ENCODE measurements at places on chromosomes 4 and X.

DNA sequence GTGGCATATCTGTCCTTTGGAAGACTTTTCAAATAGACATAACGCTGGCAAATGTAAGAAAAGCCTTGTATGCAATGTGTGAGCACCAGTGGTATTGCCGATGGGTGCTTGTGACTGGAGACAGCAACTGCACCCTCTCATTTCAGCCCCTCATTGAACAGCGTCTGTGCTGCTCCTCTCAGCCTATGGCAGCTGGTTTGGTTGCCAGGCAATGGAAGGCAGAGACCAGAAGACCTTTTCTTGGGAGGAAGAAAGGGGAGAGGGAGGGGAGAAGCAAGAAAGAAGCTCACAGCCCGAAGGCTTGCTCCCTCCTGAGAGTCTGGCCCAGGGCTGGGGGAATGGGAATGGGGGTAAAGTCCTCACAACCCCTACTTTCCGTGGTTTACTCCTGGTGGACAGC, 20.2 kb downstream of the ZCCHC13 start:
- no peak for DNase-seq

DNA sequence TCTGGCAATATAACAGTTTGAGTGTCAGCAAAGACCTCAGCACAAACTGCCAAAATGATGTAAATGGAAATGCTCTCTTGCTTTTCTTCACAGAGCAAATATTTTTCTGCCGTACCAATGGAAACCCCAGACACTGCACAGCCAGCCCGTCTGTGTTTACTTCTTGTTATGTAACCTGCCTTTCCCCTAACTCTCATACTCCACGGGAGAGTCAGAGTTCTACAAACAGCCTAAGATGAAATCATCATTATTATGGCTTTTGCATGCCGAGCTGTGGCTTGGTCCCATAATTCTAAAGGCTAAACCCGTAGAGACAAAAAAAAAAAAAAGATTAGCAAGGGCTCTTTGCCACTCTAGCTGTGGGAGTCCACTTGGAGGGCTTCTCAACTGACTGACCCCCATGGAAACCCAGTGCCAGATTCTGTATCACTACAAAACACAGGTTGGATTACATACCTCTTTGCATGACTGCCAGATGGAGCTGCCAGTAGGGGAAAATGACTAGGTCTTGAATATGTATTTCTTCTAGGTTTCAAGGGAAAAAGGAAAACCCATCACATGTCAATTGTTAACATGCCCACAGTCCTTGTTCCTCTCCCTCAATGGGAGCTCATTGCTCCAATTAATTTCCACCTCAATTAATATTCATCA, 197.2 kb upstream of the CNKSR2 start:
- DNase-seq: no peak

DNA sequence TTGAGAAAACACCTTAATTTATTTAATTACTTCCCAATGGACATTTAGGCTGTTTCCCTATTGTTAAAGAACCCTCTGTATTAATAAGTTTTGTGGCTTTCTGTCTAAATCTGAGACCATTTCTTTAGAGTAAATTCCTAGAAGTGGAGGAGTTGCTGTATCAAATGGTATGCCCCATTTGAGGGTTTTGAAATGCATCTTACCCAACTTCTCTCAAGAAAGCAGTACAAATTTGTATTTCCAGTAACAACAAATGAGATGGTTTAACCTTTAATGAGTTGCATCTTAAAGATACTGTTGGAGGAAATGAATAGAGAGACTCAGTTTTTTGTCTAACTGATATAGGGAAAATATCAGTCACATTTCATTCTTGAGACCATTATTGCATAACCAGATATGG, 70.5 kb upstream of the CBLL2 start:
- DNase-seq: no peak

DNA sequence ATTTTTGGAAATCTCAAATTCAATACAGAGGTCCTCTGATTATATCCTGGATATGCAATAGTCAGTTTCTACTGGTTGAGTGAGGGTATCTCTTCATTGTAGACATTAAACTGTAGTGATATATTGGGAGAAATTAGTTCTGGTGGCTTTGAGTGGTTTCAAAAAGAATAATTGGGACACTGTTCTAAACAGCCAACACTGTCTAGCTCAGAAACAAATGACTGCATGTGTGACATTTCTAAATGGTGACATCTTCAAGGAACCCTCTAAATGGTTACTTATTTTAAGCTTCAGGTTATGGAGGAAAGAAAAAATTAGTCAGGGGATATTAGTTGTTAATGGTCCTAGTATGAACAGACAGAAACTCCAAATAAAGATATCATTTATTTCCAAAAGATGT, 186.2 kb downstream of the LARP7 start:
- no peak for DNase-seq

- DNase-seq: no peak
These were observed 55.3 kb downstream of the STAG2 start for GRCh38 chrX:124016825-124017224.

DNA sequence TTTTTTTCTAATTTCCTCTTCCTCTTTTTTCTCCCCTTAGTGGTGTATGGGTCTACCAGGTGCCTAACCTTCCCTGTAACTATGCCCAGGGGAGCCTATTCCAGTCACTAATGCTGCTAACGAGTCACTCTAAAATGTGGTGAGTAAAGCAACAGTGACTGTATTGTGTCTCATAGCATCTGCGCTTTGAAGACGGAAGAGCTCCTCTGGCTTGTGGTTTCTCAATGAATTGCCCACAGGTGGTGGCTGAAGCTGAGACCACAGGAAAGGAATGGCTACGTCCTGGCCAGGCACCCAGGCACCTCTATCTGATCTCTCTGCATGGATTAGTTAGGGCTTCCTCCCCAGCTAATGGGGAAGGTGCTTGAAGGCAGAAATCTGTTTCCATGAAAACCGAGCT, 763.5 kb upstream of the FRG1 start:
- DNase-seq: no peak

DNA sequence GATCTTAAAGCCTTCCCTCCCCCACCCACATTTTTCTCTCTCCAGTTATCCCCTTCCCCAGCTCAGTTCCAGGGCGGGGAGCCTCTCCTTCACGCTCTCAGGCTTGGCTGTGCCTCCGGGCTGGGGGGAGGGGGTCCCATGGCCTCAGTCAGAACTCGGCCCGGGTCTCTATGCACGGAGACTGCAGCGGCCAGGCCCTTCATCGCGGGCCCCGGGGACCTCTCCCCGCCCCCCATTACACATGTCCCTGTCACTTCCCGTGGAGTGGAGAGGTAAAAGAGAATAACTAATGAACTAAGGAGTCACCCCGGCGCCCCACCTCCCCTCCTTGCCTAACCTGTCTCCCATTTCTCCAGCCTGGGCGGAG, 838 bp upstream of the PRICKLE3 start:
- DNase-seq: no peak

DNA sequence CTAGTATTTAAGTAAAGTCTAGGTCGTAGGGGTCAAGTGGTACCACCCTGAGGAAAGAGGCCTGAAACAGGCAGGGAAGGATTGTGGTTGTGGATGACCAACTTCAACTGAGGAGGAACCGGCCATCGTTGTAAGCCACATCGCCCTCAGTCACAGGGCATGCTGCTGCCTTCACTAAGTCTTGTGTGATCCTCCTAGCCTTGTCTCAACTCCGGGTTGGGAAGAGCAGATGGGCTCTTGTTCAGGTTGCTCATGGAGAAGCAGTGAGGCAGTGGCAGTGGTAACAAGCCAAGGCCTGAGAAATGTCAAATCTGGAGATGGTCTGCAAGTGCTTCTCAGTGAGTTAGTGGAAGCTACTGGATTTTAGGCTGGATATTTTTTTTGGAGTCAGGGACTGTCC, 22.8 kb upstream of the NKX3-2 start:
- no peak for DNase-seq

All from stimulated activated naive CD8-positive, alpha-beta T cell treated with anti-CD3 and anti-CD28 coated beads, Interleukin-15, amount 100 ng/mL, for 72 hours (primary cell).